ENCODE measurements at places on chromosomes 1 and 21. TPM values are rescaled to one million over a fixed set of nuclear protein-coding genes. Genes with fewer than 3 reads are reported as not detected.

- no peaks in the 10 kb centered on the region for H3K27me3 ChIP-seq
- no peak for DNase-seq
- H3K36me3 ChIP-seq = no peaks in the 10 kb centered on the region
- H3K27ac ChIP-seq = no peak overlapping the region
Measured at GRCh38 chr1:70319750-70320149, 34.8 kb downstream of the ANKRD13C start.

The ERRFI1 gene
- 6.3 TPM for total RNA-seq

DNA sequence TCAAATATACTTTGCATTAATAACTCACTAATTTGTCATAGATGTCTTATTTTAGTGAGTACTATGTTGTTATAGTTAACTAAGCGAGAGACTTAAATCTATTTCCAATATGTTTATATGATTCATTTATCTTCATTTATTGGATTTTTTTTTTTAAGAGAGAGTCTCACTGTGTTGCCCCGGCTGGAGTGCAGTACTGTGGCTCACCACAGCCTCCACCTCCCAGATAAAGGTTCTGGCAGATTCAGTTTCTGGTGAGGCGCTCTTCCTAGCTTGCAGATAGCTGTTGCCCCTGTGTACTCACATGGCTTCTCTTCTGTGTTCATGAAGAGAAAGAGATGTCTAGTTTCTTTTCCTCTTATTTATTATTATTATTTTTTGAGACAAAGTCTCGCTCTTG is 43.9 kb downstream of the SNRPE start:
- DNase-seq = no peak
- H3K4me1 ChIP-seq = no peaks in the 10 kb centered on the region
- no peaks in the 10 kb centered on the region for H3K36me3 ChIP-seq
- no peak overlapping the region for H3K27ac ChIP-seq

The ATP1A4 gene
- total RNA-seq = not detected

The ELAVL4 gene
- total RNA-seq = not detected

The LAX1 gene
- 7.7 TPM for total RNA-seq

GRCh38 chr1:6962478-6962995 is 177.3 kb downstream of the CAMTA1 start:
- no peaks in the 10 kb centered on the region for H3K36me3 ChIP-seq
- no peak overlapping the region for H3K4me3 ChIP-seq
- DNase-seq = peak; percentile 53
- H3K4me1 ChIP-seq = no peaks in the 10 kb centered on the region

DNA sequence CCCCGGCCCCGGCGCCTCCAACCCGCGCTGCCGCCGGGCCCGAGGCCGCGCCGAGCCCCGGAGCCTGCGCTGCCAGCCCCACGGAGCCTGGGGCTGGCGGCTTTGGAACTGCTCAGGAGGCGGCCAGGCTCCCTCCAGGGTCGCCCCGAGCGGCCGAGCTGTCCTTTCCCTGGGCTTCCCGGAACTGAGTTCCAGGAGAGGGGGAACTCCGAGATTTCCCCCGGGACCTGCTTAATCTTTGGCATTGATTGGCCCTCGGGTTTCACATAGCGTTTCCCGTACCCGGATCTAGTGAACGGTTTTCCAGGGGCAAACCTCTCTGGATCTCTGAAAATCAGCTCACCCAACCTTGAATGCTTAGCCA is 504 bp downstream of the H6PD start:
- no peaks in the 10 kb centered on the region for H3K36me3 ChIP-seq
- peak overlapping the region; percentile 48 for H3K27ac ChIP-seq
- H3K4me3 ChIP-seq = peak overlapping the region; percentile 69

The BARHL2 gene
- not detected for total RNA-seq

GRCh38 chr1:93601686-93602085 is 80.0 kb downstream of the BCAR3 start:
- H3K27ac ChIP-seq = no peak overlapping the region
- H3K36me3 ChIP-seq = no peaks in the 10 kb centered on the region
- no peak overlapping the region for H3K4me3 ChIP-seq
- peaks cover 8% of the 10 kb centered on the region for H3K4me1 ChIP-seq
- peaks cover 30% of the 10 kb centered on the region for H3K27me3 ChIP-seq

The XCL2 gene
- 2.7 TPM for total RNA-seq

The MIXL1 gene
- total RNA-seq = not detected

DNA sequence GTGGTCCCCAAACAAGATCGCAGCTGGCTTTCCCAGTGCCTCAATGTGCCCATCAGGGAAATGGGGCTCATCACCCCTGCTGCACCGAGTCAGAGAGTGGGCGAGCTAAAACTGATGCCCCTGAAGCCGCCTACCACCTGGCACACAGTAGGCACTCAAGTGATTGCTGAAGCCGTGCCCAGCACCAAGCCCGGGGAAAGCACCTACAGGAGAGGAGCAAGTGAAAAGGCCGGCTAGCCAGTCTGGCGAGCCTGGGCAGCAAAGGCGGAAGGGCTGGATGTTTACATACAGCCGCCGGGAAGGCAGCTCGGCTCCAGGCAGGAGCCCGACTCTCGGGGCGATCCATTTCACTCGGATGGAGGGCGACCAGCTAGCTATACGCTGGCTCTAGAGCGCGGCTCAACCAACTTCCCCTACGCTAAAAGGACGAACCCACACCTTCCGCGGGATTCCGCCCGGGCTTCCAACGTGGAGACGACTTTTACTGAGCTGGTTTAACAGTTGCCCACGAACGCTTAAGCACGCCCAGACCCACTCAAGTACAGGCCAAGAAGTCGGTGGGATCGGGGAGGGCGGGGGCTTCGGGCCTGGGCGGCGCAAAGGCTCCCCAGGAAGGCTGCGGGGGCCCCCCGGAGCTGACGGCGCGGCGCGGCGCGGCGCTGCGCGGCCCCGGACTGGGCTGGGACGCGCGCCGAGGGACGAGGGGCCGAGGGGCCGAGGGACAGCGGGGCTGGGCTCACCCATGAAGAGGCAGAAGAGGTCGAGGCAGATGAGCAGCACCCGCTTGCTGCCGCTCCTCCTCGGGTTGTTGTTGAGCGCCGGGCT is 1.0 kb downstream of the PLPP3 start:
- H3K36me3 ChIP-seq = no peaks in the 10 kb centered on the region
- DNase-seq = no peak
- H3K27ac ChIP-seq = no peak overlapping the region
- peaks cover 3% of the 10 kb centered on the region for H3K4me1 ChIP-seq
- no peak overlapping the region for H3K4me3 ChIP-seq

- H3K27me3 ChIP-seq = no peaks in the 10 kb centered on the region
- peak overlapping the region; percentile 72 for H3K27ac ChIP-seq
Measured at GRCh38 chr1:15345705-15346345, 63.9 kb upstream of the EFHD2 start.

DNA sequence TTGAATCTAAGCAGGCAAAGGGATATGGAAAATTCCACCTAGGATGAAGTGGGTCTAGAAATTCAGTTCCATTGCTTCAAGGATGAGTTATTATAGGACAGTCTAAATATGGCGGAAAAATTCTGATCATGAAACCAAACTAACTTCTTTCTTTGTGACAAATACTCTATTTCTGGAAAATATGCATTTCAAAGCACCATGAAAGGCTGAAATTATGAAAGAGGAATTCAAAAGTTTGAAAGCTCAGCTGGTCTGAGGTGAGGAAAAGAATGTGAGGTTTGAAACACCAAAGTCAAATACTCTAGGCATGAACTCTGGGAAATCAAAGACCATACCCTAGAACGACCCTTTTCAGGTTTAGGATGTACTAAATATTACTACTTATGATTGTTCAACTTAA is 36.4 kb upstream of the COL11A1 start:
- H3K4me1 ChIP-seq = no peaks in the 10 kb centered on the region
- H3K4me3 ChIP-seq = no peak overlapping the region
- H3K27ac ChIP-seq = no peak overlapping the region
- no peak for DNase-seq
- H3K27me3 ChIP-seq = no peaks in the 10 kb centered on the region

The RNU1-1 gene
- 1,591 TPM for total RNA-seq

- H3K27ac ChIP-seq = no peak overlapping the region
- no peak overlapping the region for H3K4me3 ChIP-seq
- H3K36me3 ChIP-seq = no peaks in the 10 kb centered on the region
- no peaks in the 10 kb centered on the region for H3K4me1 ChIP-seq
- peaks cover 43% of the 10 kb centered on the region for H3K27me3 ChIP-seq
Measured at GRCh38 chr1:171267391-171267790, 19.1 kb downstream of the FMO1 start.

The VSIG8 gene
- total RNA-seq = not detected

The RGS4 gene
- total RNA-seq = not detected

The CCDC27 gene
- total RNA-seq = not detected

- H3K4me3 ChIP-seq = peak overlapping the region; percentile 100
- peak overlapping the region; percentile 97 for H3K27ac ChIP-seq
- peaks cover 58% of the 10 kb centered on the region for H3K4me1 ChIP-seq
- H3K36me3 ChIP-seq = peaks cover 39% of the 10 kb centered on the region
Measured at GRCh38 chr1:110879758-110880606, 7.0 kb downstream of the CD53 start.
